ENCODE measurements at places on chromosomes 5 and 9. TPM values are rescaled to one million over a fixed set of nuclear protein-coding genes. Genes with fewer than 3 reads are reported as not detected.

DNA sequence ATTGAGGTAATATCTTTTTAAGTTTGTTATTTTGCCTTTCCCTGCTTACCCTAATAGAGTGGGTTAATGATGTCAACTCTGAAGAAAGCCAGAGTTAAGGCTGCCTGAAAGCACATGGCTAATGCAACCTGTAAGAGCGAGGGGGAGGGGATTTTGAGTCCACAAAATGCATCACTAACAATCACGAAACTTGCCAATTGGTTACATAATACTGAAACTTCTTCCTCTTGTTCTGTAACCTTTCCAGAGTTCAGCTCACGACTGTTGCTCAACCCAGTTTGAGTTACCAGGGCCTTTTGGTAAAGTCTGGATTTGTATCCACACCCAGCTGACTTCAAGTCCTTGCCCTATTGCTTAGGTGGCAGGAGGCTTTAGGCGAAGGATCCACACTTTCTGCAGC is 308.8 kb downstream of the EFNA5 start:
- DNase-seq: no peak

Gene PFN3
- 0.50 TPM for polyA plus RNA-seq

GRCh38 chr5:134530301-134531077 is 5.0 kb downstream of the JADE2 start:
- DNase-seq: no peak

- DNase-seq: no peak
Measured at GRCh38 chr9:14179449-14179848, 134.5 kb downstream of the NFIB start.

GRCh38 chr5:179313849-179314521 is 31.3 kb downstream of the ADAMTS2 start:
- no peak for DNase-seq

- no peak for DNase-seq
Measured at GRCh38 chr5:14806456-14806855, 65.1 kb downstream of the ANKH start.

Gene CCDC187
- 2.3 TPM for polyA plus RNA-seq

Gene SARDH
- polyA plus RNA-seq: 9.4 TPM

Gene KCNV2
- polyA plus RNA-seq: 0.09 TPM

DNA sequence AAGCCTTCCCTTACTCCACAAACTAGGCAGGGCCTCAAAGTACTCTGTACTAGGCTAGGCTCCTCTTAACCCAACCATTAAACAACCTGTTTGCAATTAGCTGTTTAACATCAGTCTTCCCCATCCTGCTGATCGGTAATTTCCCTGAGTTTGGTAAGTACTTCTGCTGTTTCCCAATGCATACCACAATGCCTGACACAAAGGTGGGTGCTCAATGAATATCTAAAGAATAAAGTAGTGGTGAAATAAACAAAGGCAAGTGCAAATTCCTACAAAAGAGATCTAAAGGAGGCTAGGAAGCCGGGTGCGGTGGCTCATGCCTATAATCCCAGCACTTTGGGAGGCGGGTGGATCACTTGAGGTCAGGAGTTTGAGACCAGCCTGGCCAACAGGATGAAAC is 25.0 kb downstream of the FBXW2 start:
- DNase-seq: no peak

DNA sequence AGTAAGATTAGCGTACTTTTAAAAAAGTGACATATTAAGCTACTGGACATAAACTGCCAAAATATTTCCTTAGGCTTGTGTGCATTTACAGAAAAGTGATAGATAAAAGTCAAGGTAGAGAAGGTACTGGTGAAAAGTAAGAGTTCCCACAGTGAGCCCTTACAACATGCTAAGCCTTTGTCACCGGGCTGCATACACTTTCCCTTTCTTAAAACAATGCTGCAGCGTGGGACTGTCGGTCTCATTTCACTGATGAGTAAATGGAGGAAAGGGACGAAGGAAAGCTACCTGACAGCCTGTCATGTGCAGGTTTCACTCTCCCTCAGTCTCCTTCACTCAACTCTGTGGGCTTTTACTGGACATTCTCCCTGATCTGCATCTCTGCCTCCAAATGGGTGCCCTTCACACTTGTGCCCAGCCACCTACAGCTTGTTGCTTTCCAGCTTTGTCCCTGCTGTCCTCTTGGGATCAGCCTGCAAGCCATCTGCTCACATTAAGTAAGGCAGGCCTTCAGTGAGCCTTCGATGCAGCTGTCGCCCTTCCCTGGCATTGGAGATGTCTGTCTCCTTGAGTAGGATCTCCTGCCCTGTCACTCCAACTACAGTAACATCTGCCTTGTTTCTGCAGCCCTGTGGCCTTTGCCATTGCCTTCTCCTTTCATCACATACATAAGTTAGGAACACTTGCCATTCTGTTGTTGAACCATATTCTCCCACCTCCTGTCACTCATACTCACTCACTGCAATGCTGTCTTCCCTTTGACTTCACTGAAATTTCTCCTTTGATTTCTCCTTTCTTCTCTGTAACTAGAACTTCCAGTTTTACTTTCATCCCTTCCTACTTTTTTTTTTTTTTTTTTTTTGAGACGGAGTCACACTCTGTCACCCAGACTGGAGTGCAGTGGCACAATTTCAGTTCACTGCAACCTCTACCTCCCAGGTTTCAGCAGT is 9.3 kb upstream of the ROPN1L start:
- DNase-seq: no peak

DNA sequence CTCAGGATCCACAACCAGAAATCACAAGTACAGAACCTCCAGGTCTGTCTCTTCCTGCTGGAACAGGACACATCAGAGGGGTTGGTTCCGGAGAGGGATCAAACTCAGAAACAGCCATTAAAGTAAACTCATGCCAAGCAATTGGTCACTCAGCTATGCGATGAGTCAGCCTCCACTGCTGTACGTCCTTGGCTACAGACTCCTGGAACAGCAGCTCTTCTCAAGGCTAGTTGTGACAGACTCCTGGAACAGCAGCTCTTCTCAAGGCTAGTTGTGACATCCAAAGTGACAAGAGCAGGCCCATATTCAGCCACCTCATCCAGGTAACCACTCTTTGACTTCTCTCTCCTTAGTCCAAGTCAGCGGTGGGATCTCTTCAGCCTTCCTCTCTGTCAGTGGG is at the start of gene SPINK13:
TSS of gene SPINK13 (plus strand) at position 229 of the 400 bp plus-strand sequence. CDS start 1,279 bp downstream, outside the sequence.
- DNase-seq: no peak

Gene ENTPD2
- polyA plus RNA-seq: 7.4 TPM

DNA sequence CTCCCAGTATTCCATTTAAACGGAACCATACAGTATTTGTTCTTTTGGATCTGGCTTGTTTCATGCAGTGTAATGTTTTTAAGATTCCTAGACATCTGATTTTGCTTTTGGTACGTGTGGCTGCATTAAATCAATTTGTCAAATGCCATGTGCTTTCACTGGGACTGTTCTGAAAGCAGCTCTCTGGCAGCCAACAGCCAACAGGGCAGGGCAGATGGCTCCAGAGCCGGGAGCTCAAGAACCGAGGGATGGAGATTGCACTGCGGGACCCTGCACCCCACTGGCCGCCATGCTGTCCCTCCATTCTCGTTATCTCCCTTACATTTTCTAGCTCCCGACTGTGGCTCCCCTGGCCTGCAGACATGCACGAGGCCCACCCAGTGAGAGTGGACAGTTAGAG is 33.4 kb upstream of the AIF1L start:
- DNase-seq: no peak

DNA sequence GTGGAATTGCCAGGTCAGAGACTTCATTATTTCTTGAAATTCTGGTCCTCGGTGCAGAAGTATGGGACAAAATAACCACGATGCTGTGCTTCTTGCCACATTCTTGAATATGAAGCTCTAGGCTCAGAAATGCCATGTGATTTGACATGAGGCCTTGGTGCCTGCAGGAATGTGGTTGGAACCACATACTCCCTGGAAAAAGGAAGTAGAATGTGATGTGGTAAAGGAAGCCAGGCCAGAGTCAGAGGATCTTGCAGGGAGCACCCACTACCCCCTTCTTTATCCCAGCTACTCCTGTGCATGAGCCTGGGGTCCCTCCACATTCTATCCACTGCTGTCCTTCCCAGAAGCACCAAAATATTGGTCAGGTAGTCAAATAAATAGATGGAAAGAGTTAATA is 80.9 kb downstream of the FOXD1 start:
- DNase-seq: no peak

All from right renal pelvis (tissue), 4 donors.